ENCODE measurements at places on chromosomes 7 and 10.

GRCh38 chr7:96199421-96199820 lies 122.5 kb downstream of the SLC25A13 start:
- no peak for DNase-seq

GRCh38 chr7:46939558-46939957 lies 642.4 kb downstream of the TNS3 start:
- DNase-seq: no peak

DNA sequence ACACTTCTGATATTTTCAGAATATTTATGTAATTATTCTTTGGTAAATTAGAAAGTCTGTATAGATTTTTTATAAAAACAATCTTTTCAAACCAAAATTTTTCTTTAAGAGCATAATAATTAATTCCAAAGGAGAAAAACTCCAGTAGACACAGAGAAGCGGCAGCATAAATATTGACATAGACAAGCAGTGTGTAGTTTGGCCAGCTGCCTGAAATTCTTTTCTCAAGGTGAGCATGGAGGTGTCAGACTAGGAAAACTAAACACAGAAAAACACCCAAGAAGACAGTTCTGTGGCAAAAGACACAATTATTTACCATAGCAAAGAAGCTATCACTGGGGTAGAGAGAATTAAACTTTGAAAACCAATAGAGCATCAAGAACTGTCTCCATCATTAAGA lies 82.4 kb downstream of the KLF6 start:
- DNase-seq: no peak

GRCh38 chr7:1862560-1862959 lies 192.5 kb downstream of the ELFN1 start:
- DNase-seq: no peak

GRCh38 chr7:105920766-105921165 lies 42.3 kb upstream of the CDHR3 start:
- DNase-seq: no peak

GRCh38 chr10:63720676-63721075 lies 199.5 kb downstream of the REEP3 start:
- DNase-seq: no peak

DNA sequence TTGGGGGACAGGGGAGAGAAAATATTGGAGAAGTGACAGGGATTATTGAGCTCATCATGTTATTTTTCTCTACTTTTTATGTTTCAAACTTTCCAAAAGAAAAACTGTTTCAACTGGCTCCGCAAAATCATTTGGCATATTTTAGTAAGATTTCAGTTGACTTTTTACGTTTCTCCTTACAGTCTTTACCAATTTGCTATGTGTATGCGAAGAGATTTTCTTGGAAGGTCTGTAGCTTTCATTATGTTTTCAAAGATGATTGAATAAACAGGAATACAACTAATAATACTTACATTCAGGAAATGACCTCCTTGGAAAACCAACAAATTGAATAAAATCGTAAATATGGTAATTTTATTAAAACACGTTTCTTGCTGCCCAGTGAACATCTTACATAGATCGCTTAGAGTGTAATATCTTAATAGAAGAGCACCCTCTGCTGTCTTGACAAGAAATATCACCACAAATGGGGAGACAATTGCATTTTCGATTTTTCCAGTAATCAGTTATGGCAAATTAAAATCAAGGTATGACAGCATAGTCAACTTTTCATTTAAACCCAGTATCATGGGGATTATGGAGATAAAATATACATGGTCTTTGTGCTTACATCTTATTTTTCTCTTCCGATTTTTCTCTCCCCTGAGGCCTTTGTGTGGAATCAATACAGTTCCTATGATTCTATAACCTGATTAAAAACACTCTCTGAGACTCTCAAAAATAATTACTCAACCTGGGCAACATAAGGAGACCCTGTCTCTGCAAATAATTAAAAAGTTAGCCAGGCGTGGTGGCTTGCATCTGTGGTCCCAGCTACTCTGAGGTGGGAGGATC lies 43.1 kb downstream of the MBL2 start:
- DNase-seq: no peak

GRCh38 chr10:132238371-132239125 lies 51.8 kb downstream of the DPYSL4 start:
- DNase-seq: no peak

DNA sequence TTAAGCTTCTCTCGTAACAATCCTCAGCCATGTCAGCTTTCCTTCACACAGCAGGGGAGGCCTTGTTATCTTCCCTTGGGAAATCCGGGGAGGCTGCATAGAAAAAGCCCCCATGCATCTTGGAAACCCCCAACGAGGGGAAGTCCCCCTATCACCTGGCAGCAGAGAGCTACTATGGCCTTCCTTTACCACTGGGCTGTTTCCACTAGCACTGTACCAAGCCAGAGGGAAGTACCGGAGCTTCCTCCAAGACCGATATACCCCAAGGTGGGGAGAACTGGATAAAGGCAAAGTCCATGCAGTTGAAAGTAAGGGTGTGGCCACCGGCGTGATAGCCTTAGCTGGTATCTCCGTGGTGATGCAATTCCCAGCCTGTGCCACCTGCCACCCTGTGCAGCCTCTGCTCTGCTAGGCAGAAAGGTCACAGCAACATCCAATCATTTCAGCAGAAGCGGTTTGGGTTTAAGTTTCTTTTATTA lies 4.4 kb upstream of the CLIP2 start:
- no peak for DNase-seq

GRCh38 chr10:75596930-75597620 lies 165.7 kb downstream of the LRMDA start:
- no peak for DNase-seq

DNA sequence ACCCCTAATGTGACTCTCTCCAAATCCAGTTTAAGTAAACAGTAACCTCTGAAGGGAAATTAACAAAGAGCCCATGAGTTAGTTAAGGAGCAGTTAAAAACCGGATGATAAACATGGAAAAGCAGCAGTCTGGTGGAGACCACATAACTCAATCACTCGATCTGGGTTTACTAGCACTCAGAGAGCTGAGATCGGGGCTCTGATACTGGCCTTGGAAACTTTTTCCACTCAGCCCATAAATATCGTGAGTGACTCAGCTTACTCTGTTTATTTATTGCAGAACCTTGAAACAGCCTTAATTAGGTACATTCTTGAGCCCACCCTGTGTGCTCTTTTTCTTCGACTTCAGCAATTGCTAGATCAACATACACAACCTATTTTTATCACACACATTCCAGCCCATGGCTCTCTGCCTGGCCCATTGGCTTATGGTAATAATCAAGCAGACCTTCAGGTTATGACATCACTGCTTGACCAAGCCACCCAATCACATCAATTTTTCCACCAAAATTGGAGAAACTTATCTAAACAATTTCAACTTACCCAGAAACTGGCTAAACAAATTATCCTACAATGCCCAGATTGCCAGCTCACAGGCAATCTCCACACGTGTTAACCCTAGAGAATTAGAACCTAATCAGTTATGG lies 82.2 kb upstream of the GPR22 start:
- DNase-seq: no peak

DNA sequence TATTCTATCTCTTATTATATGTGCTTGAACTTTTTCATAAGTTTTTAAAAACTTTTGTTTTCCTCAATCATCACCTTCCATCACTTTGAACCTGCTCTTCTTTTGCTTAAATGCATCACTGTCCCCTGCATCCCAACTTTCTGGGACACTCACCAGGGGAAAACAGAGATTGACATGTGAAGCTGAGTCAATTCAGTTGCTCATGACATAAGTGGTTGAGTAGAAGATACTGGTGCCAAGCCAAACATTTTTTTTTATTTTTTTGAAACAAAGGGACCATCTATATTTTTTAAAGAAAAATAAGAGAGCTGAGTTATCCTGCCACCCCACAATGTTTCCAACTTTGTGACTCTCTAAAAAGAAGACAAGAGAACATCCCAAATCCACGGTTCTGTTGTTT lies 61.8 kb upstream of the AHR start:
- DNase-seq: no peak

DNA sequence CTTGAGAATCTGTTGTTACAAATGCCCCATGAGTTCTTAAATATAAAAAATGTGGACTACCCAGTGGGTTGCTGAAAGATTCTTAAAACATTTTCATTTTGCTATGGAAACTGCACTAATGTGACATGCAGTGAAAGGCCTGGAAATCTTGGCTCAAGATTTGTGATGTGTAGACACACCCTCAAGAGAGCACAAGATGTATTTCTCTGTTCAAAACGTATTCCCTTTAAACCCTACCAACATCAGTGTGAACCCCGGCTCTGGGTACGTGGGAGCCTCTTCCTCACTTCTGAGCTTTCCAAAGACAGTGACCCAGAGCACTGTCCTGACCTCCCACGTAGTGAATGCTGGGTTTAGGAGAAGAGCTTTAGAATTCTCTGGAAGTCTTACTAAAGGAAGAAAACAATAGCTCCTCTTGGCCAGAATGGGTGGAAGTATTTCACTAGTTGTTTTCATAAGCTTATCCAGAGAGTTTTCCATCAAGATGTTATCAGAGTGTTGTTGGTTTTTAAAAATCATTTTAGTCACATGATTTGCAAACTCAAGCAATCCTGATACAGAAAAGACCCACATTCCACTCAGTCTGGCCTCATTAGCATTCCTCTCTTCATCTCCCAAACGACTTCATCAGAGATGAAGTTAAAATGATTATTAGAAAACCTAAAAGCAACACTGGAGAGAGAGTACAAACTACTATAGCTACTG lies 81.5 kb upstream of the AFAP1L2 start:
- no peak for DNase-seq

All from KG1 (cell line).